Left renal cortex interstitium (tissue), 4 donors: ENCODE measurements at places on chromosomes 1 and 21.

GRCh38 chr1:53015508-53015860 lies 46.5 kb upstream of the PODN start:
- DNase-seq = no peak

DNA sequence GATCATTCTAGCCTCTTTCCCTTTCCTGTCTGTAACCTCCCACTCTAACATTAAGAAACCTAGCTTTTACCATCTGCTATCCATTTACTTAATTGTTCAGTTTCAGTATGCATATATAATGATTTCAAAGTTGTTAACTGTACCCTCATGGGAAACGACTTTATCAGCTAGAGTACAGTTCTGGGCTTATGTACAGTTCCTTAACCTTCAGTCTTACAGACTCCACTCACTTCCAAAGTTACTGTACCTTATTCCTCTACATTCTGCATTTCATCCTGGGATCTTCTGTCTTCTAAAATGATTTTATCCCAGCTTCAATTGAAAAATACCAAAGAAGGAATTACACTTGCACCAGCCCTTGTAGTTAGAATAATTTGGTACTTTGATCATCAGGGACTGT lies 108.7 kb upstream of the KCNE2 start:
- DNase-seq = no peak

DNA sequence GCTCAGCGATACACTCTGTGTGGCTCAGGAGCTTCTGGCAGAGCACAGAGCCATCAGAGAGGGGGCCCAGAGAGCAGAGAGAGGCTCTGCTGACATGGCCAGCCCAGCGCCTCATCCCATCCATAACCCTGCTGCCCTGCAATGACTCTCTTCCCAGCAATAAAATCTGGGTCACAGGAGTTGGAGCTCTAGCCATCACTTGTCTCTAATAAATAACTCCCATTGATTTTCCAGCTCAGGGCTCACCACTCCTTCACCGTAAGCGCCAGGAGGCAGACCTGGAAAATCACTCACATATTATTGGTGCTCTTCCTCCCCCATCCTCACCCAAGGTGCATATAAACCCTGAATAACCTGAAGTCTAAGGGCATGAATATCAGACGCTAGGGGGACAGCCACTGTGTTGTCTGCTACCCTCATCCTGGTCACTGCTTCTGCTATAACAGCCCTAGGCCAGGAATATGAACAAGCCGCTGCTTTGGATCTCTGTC lies at the start of gene APCS:
Gene APCS (plus strand): TSS at position 366 of the 491 bp plus-strand sequence. CDS start 96 bp downstream, at position 462.
- DNase-seq = no peak

GRCh38 chr1:187236676-187237075 lies 407.9 kb downstream of the PLA2G4A start:
- DNase-seq = no peak

GRCh38 chr1:118688891-118689290 lies 299.3 kb downstream of the TBX15 start:
- no peak for DNase-seq

DNA sequence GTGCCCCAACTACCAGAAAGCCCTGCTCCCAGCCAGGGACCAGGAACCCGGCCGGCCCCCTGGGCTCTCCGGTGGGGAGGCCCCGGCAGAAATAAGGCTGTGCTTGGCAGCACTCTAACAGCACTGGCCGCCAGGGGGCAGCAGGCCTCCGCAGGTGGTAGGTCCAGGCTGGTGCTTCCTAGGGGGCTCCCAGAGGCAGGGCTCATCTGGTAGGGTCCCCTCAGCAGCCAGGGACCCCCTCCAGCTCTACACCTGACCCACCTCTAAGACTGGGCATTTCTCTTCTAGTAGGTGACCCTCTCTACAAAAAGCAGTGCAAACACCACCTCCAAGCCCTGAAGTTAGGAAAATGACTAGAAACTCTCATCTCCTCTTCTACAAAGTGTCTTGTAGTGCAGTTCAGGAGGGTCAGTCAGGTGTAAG lies 85.6 kb downstream of the STUM start:
- no peak for DNase-seq

GRCh38 chr1:76395059-76395458 lies 320.5 kb downstream of the ST6GALNAC3 start:
- DNase-seq = no peak

DNA sequence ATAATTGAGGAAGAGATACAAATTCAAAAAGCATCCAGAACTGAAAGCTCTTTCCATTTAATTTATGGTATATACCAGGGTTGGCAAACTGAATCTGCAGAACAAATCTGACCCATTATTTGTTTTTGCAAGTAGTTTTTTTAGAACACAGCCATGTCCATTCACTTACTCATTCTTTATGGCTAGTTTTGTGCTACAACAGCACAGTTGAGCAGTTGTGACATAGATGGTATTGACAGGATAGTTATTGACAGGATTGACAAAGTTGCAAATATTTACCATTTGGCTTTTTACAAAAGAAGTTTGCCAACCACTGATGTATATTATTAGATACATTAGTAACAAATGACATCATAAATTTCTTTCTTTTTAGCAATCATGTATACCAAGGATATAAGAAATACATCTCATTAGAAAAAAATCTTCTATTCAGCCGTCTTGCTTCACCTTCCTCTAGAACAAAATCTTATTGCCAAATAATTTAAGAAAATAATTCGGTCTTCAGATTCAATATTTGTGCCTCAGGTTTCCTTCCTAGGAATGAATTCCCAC lies 9.4 kb downstream of the ADAMTS1 start:
- no peak for DNase-seq

- no peak for DNase-seq
These were observed 22.5 kb upstream of the SIKE1 start for GRCh38 chr1:114803001-114803400.

DNA sequence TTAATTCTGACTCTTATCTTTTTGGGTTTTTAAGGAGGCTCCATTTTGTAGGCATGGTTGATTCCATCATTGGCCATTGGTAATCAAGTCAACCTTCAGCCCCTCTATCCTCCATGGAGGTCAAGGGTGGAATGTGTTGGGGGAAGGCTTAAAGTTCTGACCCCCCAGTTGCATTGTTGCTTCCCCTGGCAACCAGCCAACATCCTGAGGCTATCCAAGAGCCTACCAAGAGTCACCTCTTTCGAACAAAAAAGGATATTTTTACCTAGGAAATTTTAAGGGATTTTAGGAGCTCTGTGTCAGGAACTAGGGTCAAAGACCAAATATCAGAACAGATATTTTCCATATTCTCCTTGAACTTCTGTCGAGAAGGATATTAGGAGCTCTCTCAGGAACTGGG lies 251.8 kb downstream of the RYR2 start:
- no peak for DNase-seq

GRCh38 chr21:41399246-41399800 lies 26.7 kb upstream of the MX1 start:
- DNase-seq = no peak

GRCh38 chr1:167367705-167368104 lies 147.0 kb downstream of the POU2F1 start:
- DNase-seq = no peak

DNA sequence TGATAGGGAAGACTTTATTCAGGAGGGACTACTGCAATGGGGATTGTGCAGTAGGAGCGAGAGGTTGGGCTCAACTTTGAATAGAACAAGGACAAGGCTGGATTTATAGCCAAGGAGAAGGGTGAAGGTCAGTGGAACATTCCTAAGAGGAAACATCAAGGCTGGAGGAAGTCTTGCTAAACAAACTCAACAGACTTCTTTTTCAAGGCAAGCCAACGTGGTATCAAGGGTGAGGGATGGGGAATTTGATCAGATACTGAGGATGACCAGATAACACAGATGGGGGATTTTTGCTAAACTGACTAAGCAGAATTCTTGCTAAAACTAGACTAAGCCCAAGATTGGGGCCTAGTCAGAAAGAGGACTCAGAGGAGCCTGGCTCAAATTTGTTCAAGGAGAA lies 107.3 kb downstream of the DUSP10 start:
- no peak for DNase-seq

DNA sequence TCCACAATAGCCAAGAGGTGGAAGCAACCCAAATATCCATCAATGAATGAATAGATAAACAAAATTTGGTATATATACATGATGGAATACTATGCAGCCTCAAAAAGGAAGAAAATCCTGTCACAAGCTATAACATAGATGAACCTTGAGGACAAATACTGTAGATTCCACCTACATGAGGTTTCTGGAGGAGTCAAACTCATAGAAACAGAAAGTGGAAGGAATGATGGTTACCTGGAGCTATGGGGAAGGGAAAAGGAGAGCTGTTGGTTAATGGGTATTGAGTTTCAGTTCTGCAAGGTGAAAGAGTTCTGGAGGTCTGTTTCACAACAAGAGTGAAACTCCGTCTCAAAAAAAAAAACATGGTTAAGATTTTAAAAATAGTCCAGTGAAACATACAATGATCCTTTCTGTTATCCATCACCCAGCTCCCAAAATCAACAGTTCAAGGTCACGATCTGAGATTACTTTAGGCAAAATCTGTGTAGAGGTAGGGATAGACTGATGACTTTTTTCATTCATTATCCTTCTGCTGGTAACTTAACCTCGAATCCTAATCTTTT lies 80.8 kb upstream of the HNRNPU start:
- DNase-seq = no peak

- no peak for DNase-seq
These were observed 5.8 kb downstream of the GALNT2 start for GRCh38 chr1:230072866-230073265.

DNA sequence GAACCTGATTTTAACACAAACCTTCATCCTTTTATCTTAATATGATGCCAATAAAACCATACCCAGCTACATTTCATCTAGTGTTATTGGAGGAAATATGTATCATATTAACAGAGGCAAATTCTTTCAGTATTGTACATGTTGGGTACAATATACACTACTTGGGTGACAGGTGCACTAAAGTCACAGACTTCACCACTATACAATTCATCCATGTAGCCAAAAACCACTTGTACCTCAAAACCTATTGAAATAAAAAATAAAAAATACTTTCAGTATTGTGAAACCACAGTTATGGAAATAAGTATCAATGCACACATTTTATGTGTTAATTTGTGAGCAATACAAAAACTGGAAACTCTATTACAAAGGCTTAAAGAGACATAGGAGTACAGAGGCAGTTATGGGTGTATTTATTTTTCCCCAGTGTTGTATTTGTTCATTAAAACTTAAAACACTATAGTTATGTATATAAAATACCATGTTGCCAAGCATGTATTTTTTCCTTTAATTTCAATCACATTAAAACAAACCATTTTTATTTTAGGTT lies 25.1 kb upstream of the GPR88 start:
- no peak for DNase-seq

DNA sequence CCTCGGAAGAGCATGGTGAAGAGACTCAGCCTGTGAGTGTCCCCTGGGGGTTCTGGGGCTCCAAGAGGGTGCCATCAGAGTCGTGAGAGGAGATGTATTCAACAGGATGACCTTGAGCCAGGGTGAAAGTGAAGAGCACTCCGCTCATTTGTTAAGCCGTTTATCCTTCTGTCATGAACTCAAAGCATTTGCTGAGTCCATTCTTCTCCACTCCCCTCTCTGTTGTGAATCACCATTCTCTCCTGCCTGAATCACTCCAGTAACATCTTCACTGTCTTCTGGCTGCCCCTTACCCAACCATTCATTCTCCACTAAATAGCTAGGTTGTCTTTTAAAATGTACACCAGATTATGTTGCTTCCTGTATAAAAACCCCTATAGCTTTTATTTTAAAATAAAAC lies 102.2 kb downstream of the RGL1 start:
- no peak for DNase-seq

GRCh38 chr1:208044589-208045462 lies 133.9 kb upstream of the CD34 start:
- no peak for DNase-seq

- DNase-seq = no peak
These were observed 189.1 kb upstream of the POU3F1 start for GRCh38 chr1:38235705-38236104.

- no peak for DNase-seq
These were observed 614.0 kb upstream of the CHRM3 start for GRCh38 chr1:238772322-238772721.

GRCh38 chr1:235929216-235929615 lies 62.5 kb upstream of the LYST start:
- DNase-seq = no peak

GRCh38 chr1:48055876-48056764 lies 58.9 kb upstream of the TRABD2B start:
- no peak for DNase-seq

DNA sequence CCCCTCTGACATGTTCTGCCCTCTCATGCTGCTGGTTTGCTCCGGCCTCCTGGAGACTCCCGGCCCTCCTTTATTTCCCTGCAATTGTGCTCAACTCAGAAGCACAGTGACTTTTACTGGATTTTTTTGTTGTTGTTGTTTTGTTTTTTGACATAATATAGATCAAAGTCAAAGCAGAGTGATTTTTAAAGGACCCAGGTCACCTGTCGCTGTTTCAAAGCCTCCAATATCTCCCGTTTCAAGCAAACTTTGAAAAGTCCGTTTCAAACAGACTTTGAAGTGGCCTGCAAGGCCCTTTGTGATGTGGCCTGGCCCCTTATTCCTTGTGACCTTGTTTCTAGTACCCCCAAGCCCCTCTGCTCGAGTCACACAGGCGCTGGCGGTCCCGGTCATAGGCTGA lies 58.1 kb downstream of the TBCE start:
- DNase-seq = no peak

DNA sequence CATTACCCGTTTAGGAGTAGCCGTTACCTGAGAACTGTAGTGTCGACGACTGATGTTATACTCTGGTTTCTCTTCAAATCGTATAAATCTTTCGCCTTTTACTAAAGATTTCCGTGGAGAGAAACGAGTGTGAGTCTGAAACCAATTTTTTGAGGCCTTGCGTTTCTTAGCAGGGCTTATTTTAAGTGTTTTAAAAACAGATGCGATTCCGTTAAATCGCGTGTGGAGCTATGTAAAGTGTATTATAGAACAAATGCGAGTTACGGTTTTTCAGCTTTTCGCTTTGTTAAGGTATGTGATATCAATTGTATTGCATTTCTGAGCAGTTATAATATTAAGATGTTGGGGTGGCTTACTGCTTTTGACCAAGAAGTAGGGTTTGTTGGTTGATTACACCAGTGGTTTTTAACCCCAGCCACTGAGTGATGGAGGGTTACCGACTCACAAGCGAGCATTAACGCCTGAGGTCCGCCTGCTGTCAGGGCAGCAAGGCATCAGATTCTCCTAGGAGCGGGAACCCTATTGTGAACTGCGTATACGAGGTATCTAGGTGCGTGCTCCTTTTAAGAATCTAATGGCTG lies 18.0 kb downstream of the KIAA2013 start:
- DNase-seq = peak; percentile 89

- DNase-seq = no peak
These were observed 91.2 kb upstream of the JUN start for GRCh38 chr1:58874757-58875755.

DNA sequence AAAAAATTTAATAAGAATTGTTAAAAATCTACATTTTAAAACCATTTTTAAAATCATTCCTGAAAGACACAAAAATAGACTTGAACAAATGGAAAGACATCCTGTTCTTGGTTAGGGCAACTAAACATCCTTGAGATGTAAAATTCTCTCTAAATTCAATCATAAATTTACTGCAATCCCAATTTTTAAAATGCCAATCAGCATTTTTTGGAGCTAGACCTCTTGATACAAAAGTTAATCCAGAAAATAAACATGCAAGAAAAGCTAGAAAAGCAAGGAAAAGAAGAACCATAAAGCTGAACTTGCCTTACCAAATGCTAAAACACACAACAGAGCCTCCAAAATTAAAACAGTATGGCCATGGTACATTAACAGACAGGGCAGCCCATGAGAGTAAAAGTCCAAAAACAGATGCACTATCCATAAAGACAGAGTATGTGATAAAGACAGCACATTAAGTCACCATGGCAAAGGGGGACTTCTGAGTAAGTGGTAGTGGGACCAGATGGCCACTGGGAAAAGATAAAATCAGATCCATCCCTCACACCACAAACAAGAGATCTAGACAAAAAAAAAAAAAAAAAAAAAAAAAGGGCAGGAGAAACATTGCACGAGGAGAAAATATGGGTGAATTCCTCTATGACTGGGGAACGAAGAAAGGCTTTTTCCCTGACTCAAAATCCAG lies 51.4 kb downstream of the NPHP4 start:
- no peak for DNase-seq
